Fibroblast of lung (primary cell): ENCODE measurements at places on chromosomes 16 and 17.
A peak's percentile ranks its signal among the peaks of the same experiment; 100 is the strongest.

DNA sequence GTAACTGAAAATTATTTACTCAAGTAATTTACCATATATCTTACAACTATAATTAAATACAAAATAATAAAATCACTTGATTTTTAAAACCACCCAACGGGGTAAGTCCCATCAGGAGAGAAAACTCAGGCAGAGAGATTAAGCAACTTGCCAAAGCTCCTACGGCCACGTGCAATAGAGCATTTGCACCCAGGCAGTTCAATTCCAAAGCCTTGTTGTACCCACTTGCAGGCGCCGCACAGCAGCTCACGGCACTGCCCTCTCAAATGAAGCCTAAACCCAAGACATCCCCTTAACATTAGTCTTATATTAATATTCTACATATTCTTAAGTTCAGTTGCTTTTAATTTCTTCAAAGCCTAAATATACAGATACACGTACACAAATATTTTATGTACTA, 75.7 kb downstream of the SPAG9 start:
- DNase-seq, result peak; percentile 12

DNA sequence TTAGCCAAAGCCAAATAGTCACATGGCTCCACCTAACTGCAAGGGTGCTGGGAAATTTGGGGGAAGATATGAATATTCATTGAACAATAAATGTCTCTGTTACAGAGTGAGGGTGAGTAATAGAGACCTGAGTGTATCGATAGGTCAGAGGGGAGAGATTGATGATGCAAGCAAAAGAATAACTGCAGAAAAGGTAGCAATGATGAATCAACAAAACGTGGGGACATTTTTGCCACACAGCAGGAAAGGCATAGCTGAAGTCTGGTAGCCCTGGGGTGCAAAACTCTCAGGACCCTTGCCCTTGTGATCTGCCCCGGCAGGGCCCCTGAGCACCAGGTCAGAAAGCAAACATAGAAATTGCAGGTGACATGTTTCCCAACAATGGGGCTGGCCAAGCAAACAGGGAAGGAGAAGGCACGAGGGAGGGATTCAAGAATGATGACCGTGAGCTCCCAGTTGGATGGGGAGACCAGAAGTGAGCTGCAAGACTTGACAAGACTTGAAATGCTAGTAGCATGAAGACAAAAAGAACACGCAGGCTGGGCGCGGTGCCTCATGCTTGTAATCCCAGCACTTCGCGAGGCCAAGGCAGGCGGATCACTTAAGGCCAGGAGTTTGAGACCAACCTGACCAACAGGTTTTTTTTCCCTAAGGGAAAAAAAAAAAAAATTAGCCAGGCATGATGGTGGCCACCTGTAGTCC, 12.7 kb upstream of the HERPUD1 start:
- DNase-seq, result no peak

DNA sequence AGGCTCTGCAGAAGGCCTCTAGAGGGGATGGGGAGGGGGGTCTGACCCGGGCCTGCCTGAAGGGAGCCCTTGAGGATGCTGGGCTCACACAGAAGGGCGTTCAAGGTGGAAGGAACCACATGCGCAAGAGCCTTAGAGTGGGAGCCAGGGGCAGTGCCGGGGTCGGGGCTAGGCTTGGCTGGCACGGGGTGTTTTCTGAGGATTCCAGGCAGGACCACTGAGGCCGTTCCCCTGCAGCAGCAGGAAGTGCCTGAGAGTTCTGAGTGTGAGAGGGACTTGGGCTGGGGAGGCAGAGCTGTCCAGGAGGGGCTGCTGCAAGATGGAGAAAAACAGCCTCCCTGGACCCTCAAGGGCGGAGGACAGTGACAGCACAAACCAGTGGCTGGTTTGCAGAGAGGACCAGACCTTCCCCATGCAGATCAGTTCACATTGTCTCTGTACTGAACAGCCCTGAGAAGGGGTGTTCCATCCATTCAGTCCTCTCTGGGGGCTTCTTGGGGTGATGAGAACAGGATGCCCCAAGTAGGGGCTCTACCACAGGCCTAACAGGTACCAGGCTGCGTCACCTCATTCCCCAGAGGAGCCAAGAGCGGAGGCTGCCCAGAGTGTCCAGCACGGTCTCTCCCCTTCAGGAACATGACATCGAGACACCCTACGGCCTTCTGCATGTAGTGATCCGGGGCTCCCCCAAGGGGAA, 3.4 kb downstream of the NDRG4 start:
- DNase-seq, result no peak

- DNase-seq, result no peak
Measured at GRCh38 chr16:10640934-10641333, 53.8 kb downstream of the TEKT5 start.

GRCh38 chr17:82734987-82735866, at the start of gene FN3K:
TSS of gene FN3K (plus strand) at chr17:82735615. CDS start at chr17:82735637, 22 bp downstream.
- DNase-seq, result peak; percentile 80

- no peak for DNase-seq
Measured at GRCh38 chr17:4577386-4577993, 6.8 kb upstream of the SMTNL2 start.

DNA sequence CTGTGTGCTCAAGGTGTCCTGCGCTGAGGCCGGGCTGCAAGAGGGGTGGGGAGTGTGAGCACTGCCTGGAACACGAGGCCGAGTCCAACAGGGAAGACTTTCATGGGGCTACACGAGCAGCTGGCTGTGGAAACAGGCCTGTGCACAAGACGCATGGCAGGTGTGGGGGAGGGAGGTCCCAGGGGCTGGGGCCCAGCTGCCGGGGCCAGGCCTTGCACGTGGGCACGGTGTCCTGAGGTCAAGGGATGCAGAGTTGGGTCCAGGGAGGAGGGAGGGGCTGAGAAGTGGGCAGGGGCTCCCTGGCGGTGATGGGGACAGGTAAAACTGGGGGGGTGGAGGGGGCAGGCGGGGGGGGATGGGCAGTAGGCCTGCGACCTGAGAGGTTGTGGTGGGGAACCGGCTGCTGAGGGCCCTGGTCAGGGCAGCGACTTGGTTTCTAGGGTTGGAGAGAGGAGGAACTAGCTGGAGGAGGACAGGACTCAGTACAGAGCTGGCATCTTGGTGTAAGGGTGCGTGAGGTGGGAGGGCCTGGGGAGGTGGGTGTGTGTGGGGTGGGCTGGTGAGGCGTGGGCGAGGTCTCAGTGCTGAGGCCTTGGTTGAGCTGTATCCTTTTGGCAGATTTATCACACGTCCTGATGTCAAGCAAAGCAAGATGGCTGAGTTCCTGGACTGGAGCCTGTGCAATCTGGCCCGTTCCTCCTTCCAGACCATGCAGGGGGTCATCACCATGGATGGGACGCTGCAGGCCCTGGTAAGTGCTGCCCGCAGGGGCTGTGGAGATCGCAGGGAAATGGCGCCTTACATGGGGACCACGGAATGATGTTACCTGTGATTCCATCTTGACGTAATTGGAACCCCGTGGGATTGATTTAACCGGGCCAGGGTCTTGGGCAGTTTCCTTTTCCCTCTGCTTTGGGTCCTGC, 29.4 kb downstream of the TBCD start:
- DNase-seq, result no peak

GRCh38 chr16:50600582-50601283, 52.5 kb downstream of the NKD1 start:
- DNase-seq, result no peak

DNA sequence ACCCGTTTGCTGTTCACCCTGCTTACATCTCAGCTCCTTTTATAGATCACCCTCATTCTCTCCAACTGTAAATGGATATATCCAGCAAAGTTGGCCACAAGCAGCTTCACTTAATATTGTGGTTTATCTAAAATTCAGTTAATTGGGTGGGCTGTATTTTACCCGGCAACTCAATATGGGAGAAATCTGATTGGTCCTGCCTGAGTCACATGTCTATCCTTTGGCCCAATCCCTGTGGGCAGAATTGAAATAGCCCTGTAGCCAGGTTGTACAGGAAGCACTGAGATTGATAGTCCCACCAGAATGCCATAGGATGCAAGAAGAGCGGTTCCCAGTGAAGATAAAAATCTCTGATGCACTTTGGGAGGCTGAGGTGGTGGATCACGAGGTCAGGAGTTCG, 73.2 kb downstream of the AIPL1 start:
- DNase-seq, result no peak

DNA sequence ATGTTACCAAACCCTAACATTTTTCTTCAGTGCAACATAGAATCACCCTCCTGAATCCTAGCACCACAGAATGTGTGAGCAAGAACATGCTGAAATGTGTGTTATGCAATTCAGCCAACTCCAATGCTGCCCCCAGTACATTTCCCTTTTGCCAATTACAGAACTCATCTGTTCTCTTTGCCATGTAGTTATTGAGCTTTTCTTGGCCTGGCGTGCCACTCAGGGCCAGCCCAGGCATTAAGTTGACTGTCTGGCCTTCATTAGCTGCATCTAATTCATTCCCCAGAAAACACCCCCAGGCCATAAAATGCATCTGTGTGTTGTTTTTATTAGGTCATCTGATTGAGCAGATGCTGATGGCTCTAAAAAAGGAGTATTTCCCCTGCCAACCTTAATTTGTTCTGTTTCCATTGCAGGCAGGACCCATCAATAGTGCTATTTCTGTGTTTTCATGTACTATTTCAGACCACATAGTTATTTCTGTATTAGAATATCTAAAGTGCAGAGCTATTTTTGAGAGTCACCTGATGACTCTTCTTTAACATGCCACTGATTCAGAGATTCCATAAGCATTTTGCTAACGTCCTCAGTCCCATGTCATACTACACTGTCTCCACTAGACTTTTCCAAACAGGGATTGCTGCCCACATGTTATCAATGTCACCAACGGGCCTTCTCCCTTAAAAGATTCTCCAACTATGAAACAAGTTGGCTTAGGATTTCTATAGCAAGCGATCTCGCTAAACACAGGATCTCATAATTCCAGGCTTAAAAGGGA, 969.7 kb downstream of the CDH11 start:
- DNase-seq, result no peak
